ENCODE measurements at places on chromosomes 7 and 10.

DNA sequence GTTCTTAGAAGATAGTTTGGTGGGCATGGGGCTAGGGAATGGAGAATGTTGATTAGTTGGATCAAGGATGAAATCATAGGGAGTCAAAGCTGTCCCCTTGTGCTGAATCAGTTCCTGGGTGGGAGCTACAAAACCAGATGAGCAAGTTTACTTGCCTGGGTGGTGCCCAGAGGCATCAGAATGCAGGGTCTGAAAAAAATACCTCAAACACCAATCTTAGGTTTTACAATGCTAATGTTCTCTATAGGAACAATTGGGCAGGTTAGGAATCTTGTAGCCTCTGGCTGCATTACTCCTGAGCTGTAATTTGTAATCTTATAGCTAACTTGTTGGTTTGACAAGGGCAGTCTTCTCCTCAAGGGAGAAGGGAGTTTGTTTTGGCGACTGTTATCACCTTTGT, 34.4 kb downstream of the LHFPL3 start:
- no peak for DNase-seq

DNA sequence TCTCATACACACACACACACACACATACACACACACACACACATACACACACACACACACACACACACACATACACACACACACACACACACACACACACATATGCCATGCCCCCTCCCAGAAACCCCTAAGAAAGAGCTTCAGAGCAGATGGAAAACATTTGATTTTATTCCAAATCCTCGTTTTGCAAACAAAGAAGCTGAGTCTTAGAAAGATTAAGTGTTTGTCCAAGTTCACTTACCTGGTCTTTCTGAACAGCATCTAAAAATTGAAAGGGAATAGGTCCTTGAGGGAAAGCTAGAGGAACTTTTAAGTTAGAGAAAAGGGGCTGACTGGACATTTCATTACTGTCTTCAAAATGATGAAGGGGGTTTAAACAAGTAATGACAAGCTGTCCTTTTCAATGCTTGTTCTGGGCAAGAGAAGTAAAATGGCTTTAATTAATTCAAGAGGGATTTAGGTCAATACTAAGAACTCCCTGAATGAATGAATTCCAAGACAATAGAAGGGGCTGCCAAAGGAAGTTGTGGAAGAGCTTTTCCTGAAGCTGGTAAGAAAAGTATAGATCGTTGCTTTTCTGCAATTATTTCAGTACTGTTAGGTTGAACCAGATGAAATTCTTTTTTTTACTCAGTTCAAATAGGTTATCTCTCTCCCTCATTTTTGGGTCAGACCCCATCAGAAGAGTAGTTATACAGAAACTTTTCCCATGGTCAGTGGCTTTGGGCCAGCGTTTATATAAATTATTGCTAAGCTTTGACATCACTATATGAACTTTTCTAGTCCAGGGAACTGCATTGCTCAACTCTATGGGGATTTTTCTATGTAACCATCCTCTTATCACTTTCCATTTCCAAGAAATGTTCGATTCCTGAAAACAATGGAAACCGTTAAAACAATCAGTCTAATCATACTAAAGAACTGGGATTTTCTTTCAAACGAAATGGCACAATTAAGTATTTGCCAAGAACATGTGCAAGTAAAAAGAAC, 261.4 kb downstream of the MTERF1 start:
- no peak for DNase-seq

GRCh38 chr7:93402944-93403343, 170.8 kb downstream of the VPS50 start:
- DNase-seq = no peak

DNA sequence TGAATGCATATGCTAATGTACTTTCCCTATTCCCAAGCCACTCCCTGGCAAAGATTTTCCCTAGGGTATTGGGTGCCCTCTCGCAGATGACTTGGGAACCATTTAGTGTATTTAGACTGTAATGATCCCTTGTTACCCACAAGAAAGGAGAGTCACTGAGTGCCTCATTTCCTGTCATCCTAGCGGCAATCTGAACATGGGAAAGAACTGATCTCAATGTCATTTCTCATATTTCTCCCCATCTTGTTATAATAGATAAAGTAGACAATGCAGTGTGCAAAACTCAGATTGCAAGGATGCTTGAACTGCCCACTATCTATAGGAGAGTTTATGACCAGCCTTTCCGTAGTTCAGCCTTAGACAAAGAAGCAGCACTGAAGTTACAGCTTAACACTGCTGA, 123.3 kb downstream of the MICU1 start:
- no peak for DNase-seq

- no peak for DNase-seq
Observed at GRCh38 chr7:124754576-124755268, 10.9 kb downstream of the GPR37 start.

DNA sequence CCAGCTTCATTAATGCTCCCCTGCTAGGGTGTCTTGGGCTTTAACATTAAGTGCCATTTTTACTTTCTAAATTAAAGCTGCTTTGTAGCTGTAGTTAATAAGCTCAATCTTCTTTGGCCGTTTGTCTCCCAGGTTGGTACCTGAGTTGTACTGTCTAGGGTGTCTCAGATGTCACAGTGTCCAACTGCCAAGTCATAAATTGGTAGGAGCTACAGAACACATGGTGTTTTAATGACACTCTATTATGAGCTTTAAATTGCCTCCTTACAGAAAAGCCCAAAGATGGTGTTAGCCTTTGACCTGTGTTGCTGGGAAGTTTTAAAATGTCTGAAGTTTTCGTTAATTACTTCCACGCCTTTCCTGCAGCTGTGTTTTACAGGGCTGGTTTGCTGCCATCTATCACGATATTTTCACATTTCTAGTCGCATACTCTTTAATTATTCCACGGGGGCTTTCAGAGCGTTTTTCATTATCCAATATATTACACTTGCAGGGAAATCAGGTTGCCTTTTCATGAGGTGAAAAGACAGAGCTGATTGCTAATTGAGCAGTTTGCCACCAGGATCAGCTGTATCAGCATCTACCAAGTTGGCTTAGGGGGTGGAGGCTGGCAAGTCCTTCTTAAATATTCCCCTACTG, 247.8 kb upstream of the PLPP4 start:
- DNase-seq = no peak

DNA sequence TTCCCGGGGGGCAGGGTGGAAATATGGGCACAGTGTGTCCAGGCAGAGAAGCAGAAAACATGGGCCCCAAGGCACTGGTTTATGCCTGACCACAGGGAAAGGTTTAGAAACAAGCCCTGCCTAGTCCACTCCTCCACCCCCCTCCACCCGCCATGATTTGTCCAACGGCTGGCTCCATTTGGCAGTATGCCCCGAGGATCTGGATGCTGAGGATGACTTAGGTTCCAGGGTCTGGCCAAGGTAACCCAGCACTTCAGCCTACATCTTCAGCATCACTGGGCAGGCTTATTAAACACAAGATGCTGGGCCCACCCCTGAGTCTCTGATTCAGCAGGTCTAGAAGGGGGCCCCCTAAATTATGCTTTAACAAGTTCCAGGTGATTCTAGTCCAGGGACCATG, 121.9 kb downstream of the RALA start:
- no peak for DNase-seq

DNA sequence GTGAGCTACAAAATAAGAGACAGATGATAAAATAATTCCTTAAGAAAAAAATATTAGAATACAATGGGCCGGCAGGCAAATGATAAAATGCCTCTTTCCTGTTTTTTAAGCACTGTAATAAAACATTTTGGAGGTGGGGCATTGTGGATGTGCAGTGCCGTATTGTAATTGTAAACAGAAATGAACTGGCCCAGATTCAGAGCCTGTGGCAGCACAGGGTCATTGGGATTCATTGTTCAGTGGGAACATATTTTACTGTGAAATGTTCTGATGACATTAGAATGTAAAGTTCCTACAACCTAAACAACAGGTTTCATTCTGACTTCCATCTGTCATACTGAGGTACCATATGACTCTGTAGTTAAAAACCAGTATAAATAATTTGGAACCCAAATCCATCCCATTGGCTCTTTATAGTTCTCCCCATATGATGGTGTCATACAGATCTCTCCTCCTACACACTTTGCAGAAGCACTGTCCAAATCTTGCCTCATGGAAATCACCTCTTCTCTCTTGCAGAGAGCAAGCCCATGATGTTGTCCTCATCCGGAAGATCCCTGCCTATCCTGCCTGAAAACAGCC, 264.6 kb downstream of the WDR37 start:
- no peak for DNase-seq

DNA sequence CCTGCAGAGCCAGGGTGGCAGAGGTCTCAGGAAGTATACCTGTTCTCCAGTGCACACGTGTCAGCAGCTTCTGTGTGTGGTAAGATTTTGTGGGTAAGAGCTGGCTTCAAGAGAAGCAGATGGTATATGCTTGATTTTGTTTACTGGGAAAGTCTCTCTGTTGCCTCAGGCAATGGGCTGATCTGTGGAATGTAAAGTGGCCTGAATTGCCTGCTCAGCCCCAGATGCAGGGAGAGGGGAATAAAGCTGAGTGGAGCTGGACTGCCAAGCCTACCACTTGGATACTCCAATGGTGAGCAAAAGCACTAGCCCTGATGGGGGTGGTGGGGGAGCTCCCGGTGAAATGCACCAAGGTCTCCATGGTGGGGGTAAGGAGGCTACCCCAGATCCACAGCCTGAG, 156.1 kb downstream of the WDR11 start:
- DNase-seq = no peak

- DNase-seq = no peak
Observed at GRCh38 chr7:70577078-70577477, 554.9 kb upstream of the GALNT17 start.

- peak; percentile 13 for DNase-seq
Observed at GRCh38 chr10:7410301-7410861, 453 bp downstream of the SFMBT2 start.

GRCh38 chr10:131770946-131771633, 129.7 kb upstream of the PPP2R2D start:
- DNase-seq = no peak

DNA sequence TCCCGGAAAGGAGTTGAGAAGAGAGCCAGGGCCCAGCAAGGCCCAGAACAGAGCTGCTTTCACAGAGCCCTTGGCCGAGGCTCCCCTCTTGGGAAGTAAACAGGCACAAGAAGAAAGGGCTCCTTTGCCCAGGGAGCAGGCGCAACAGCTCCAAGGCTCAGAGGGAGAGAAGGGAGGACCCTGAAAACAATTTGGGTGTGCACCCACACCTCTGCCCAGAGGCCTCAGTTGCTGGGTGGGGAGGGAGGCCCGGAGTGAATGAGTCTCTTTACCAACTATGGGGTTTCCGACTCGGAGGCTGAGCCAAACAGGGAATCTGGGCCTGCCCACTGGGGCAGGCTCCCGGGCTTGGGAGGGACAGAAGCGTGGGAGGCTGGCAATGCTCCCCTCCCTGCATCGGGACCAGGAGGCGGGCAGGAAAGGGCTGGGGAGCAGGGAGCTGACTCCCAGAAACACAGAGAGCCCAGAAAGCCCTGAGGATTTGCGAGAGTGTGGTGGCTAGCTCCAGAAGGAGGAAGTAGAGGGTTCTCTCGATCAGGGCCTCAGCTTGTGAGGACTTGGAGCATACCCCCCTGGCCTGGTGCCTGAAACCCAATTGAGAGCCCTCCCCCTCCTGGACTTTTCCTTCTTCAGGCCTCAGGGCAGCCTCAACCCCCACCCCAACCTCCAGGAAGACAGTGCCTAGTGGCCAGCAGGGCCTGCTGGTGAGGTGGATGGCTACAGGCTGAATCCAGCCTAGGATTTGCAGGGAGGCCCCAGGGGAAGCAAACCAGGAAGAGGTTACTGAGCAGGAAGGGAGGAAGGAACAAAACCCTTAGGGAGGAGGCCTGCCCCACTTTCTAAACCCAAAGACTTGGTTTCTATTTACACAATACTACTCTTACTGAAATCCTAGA, 6.2 kb downstream of the C10orf105 start:
- no peak for DNase-seq

DNA sequence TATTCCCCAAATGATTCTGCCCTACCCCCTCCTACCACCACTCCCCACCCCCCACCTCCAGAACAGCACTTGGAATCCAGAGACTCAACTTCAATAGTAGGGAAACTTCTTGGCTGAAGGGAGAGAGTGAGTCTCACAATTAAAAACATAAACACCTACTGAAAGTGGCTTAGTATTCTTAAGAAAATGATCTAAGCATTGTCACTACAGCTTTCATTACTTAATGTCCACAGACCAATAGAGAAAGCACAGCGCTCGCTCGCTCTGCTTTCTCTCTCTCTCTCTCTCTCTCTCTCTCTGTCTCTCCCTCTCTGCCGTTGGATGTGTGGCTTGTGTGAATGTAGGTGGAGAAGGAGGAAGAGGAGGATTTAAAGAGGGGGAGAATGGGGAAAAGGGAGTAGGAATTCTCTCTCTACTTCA, 1.5 kb upstream of the SEMA3A start:
- DNase-seq = no peak

DNA sequence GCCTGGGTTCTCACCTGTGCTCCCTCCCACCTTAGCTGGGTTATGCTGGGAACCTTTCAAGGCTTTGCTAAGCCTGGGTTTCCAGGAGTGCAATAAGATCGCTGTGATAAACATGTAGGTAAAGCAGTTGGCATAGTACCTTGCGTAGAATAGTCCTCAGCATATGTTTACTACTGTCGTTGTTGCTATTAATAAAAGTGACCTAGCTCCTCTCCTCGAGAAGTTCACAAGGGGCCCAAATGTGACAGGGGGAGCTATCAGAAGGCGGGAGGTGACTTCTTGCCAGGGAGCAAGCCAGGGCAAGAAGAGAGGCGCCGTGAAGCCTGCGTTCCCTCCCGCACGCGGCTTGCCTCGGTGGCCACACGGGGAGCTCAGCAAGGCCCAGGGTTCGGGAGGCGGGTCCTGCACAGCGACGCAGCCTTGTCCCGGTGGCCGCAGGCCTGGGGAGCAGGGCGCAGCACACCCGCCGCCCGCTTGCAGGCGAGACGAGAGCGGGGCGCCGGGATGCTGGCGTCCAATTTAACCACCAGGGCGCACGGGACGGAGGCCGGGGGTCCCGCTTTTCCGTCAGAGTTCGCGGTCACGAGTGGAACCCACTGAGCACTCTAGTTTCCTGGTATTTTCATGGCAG, 106.2 kb downstream of the SNX10 start:
- DNase-seq = no peak

- no peak for DNase-seq
Observed at GRCh38 chr7:112510001-112510742, 29.4 kb downstream of the LSMEM1 start.

DNA sequence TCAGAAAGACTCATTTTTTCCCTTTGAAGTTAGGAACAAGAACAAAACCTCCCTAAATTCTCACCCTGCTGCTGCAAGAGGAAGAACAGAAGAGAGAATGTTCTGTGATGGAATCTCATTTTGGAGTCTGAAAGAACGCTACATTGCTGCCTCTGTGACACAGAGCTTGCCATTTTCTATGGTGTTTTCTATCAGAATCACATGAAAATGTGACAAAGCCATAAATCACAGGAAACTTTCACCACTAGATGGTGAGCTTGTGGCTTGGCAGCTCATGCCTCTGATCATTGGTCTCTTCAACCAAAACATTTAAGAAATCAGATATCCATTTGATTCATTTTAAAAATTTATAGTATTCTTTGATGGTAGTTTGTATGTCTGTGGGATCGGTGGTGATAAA, 82.9 kb downstream of the CADPS2 start:
- no peak for DNase-seq

DNA sequence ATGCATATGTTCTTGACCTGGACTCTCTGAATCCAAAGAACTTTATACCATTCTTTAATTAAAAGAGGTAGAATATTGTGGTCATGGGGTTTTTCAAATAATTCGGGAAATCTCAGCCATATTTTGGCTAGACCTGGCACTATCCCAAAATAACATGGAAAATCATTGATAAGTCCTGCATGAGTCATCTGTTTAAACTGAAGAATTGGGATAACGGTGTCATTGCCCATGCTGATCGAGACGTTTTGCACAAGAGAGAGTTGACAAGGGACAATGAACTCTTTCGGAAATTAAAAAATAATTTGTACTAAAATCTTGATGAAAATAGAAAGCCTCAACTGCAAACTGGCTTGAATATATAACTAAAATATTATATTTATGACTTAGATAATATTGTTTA, 19.9 kb upstream of the ABCB4 start:
- DNase-seq = no peak

Measured in stimulated activated CD8-positive, alpha-beta memory T cell treated with anti-CD3 and anti-CD28 coated beads, Interleukin-15, amount 100 ng/mL, for 24 hours (primary cell).